NCI-H510A (cell line): ENCODE measurements at places on chromosomes 13 and 19.
A peak's percentile ranks its signal among the peaks of the same experiment; 100 is the strongest.

DNA sequence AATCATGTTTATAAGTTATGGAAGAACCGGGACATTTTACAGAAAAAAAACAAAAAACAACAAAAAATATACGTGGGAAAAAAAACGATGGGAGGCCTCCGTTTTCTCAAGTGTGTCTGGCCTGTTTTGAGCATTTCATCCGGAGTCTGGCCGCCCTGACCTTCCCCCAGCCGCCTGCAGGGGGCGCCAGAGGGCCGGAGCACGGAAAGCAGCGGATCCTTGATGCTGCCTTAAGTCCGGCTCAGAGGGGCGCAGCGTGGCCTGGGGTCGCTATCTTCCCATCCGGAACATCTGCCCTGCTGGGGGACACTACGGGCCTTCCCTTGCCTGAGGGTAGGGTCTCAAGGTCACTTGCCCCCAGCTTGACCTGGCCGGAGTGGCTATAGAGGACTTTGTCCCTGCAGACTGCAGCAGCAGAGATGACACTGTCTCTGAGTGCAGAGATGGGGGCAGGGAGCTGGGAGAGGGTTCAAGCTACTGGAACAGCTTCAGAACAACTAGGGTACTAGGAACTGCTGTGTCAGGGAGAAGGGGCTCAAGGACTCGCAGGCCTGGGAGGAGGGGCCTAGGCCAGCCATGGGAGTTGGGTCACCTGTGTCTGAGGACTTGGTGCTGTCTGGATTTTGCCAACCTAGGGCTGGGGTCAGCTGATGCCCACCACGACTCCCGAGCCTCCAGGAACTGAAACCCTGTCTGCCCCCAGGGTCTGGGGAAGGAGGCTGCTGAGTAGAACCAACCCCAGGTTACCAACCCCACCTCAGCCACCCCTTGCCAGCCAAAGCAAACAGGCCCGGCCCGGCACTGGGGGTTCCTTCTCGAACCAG lies 1.8 kb upstream of the APOE start:
- DNase-seq = no peak

DNA sequence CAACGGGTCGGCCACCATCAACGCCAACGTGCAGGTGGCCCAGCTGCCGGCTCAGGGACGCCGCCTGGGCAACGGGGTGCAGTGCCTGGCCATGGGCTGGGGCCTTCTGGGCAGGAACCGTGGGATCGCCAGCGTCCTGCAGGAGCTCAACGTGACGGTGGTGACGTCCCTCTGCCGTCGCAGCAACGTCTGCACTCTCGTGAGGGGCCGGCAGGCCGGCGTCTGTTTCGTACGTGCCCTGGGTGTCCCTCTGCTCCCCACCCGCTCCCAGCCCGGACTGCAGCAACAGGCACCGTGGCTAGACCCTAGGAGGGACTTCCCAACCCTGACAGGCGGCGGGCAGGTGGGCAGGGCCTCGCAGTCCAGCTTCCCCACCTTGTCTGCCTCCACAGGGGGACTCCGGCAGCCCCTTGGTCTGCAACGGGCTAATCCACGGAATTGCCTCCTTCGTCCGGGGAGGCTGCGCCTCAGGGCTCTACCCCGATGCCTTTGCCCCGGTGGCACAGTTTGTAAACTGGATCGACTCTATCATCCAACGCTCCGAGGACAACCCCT lies 3.5 kb downstream of the ELANE start:
- DNase-seq = no peak

DNA sequence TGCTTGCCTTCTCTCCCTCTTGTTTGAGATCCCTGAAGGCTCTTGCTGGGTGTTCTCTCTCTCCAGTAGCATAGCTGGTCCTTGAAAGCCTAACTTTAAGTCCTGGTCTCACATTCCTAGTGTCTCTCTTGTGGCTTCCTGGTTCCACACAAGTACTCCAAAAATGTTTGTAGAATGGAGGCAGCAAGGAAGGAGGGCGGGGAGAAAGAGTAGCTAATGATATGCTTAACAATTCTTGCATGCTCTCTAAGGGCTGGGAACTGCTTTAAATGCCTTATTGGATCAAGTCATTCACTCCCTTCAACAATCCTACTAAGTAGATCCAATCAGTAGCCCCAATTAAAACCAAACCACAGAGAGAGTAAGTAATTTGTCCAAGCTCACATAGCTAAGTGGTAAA lies 357.3 kb downstream of the KLF5 start:
- no peak for DNase-seq

GRCh38 chr19:8578642-8579265 lies 1.5 kb upstream of the MYO1F start:
- DNase-seq = no peak

DNA sequence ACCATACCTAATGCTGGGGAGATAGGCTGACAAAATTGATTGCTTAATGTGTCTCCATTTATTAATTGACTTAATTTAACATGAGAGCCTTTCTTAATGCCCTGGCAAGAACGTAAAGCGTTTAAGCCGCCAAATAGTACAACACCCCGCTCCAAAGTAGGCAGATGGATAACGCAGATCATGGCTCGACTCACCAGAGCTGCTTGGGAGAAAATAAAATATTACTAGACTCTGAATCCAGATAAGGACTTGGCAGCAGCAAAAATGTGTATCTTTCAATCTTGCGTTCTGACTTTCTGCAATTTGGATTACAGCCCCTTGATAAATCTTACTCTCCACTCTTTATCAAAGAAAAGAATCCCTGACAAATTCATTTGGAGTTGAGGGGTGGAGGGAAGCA lies 403 bp upstream of the SIAH3 start:
- DNase-seq = no peak

GRCh38 chr13:97327506-97328221 lies 105.5 kb downstream of the MBNL2 start:
- DNase-seq = no peak

- DNase-seq = no peak
Observed at GRCh38 chr19:5682107-5682482, 1.3 kb downstream of the HSD11B1L start.

- DNase-seq = no peak
Observed at GRCh38 chr19:41248895-41249294, 15.3 kb upstream of the HNRNPUL1 start.

DNA sequence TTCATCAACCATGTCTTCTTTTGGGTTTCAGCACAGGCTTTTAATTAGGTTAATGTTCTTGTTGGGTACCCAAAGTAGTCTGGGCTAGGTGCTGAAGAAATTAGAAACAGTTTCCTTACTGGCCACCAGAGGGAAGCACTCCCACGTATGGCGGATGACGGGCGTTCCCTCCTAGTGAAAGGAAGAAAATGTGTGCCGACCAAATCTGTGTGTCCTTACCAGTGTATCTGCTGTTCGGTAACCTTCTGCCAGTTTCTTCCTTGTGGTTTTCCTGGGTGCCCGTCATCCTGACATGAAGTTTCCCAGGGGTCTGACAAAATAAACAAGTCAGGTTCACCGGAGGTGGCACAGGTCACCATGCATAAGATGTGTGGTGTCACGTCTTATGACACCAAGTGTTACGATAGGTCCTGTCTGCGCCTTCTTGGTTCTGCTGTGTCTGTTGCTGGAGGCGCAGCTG lies 6.0 kb upstream of the WDR88 start:
- no peak for DNase-seq

- DNase-seq = peak; percentile 16
Observed at GRCh38 chr13:98406971-98407370, 169.9 kb downstream of the STK24 start.

DNA sequence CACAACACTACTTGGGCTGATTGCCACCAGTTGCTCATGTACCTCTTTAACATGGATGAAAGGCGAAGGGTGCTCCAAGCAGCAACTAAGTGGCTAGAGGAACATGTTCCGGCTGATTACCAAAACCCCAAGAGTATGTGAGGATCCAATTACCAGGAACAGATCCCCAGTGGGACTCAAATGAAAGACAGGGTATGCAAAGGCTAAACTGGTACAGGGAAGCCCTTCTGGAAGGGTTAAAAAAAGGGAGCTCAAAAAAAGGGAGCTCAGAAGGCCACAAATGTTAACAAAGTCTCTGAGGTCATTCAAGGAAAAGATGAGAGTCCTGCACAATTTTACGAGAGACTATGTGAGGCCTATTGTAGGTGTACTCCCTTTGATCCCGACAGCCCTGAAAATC lies 604.7 kb downstream of the UQCRFS1 start:
- DNase-seq = no peak

DNA sequence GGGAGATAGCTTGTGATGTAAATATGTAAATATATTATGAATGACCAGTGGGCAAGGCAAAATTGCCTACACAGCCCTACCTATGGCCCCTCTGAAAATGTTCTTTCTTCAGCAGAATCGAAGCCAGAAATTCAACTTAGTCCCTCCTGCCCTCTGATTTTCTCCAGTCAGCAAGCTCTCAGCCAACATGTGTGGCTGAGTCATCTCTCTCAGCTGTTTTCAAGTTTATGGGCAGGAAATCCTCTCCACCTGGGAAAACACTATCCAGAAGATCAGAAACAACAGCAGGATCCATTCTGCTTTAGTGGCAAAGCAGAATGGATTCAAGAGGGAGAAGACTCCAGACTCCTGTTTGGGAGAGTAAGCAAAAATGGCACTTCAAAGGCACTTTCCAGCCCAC lies 8.9 kb upstream of the ZNF527 start:
- no peak for DNase-seq

GRCh38 chr13:24827799-24828198 lies 63.8 kb downstream of the RNF17 start:
- no peak for DNase-seq

GRCh38 chr19:9757544-9758501 lies 10.7 kb downstream of the ZNF846 start:
- DNase-seq = no peak

- DNase-seq = no peak
Observed at GRCh38 chr19:43725468-43725867, 9.6 kb downstream of the IRGC start.

DNA sequence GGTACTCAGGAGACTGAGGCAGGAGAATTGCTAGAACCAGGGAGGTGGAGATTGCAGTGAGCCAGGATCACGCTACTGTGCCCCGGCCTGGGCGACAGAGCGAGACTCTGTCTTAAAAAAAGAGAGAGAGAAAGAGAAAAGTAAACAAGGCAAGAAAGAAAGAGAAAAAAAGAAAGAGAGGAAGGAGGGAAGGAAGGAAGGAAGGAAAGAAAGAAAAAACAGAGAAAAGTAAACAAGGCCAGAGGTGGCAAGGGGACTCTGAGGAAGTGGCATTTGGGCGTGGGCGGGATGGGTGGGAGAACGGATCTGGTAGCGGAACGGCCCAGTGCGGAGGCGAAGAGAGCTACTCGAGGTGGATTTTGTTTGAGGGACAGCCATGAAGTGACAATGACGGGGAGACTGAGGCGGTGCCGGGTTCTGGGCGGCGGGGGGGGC lies 7.5 kb upstream of the ARRDC2 start:
- DNase-seq = no peak

DNA sequence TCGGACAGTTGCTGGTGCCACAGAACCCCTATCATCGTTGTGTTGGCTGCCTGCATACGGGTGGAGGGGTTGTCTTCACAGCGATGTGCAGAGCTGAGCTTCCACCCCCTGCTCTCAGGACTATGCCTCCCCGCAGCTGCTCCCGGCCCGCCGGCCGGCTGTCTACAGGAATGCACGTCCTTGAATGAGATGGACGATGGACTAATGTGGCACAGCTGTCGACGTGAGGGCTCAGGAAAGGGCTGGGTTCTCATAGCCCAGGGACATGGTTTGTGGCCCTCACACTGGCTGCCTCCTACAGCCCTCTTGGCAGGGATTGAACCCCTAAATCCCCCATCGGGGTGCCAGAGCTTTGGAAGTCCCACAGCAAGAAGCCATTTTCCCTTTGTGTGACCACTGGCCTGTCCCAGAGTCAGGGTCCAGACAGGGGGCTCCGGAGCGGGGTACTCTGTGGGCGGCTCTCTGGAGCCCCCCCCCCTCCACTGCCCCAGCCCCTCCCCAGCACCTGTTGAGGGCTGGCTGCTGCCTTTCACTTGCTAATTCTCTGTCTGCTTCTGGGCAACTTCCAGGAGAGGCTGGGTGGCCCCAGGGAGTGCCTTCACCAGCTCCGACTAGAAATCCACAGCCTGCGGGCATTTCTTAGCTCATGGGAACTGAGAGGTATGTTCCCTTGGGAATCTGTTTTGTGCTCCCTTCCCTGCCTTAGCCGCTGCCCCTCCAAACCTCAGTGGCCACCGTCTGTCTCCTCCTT lies 40.2 kb downstream of the TSSK6 start:
- no peak for DNase-seq

GRCh38 chr13:112793545-112794445 lies 104.0 kb downstream of the ATP11A start:
- DNase-seq = no peak

- no peak for DNase-seq
Observed at GRCh38 chr13:100581030-100581429, 7.6 kb downstream of the GGACT start.

GRCh38 chr13:52026246-52026626 lies 1.7 kb downstream of the UTP14C start:
- no peak for DNase-seq

DNA sequence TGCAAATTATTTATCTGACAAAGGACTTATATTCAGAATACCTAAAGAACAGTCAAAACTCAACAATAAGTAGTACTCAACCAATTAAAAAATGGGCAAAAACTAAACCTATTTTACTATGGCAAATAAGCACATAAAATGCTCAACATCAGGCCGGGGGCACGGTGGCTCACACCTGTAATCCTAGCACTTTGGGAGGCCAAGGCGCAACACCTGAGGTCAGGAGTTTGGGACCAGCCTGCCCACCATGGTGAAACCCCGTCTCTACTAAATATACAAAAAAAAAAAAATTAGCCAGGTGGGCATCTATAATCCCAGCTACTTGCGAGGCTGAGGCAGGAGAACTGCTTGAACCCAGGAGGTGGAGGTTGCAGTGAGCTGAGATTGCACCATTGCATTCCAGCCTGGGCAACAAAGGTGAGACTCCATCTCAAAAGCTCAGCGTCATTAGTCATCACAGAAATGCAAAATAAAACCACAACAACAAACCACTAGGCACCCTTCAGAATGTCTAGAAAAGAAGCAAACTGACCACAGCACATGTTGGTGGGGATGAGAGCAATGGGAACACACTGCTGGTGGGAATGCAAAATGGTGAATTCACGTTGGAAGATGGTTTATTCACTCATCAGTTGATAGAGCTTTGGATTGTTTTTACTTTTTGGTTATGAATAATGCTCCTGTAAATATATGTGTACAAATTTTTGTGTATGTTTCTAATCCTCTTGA lies 180.6 kb upstream of the SOX1 start:
- no peak for DNase-seq

- DNase-seq = no peak
Observed at GRCh38 chr13:112603641-112604225, 15.8 kb upstream of the TUBGCP3 start.

- DNase-seq = no peak
Observed at GRCh38 chr19:50036908-50037307, 11.1 kb downstream of the ZNF473 start.

DNA sequence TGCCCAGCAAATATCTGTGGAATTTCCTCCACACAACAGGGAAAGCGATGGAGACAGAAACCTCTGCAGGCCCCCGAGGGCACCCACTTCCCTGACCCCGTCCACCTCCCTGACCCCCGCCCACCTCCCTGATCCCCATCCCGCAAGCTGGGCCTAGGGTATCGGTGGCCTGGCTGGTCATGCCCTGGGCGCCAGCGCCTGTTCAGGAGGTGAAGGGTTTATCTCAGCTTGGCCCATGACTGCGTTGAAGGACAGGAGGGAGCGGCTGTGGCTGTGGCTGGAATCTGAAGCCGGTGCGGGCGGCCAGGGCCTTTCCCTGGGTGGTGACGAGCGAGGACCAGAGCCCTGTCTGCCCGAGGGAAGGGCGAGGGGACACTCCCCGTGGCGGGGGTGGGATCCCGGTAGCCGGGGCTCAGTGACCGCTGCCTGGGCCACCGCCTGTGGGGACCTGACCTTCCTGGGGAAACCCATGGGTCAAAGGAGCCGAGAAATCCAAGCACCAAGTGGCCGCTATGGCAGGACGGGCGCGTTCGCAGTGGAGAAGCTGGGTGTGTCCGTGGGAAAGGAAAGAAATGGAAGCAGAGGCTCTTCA lies 20.7 kb downstream of the GAS6 start:
- no peak for DNase-seq
